ENCODE measurements at places on chromosomes 5 and 9.

DNA sequence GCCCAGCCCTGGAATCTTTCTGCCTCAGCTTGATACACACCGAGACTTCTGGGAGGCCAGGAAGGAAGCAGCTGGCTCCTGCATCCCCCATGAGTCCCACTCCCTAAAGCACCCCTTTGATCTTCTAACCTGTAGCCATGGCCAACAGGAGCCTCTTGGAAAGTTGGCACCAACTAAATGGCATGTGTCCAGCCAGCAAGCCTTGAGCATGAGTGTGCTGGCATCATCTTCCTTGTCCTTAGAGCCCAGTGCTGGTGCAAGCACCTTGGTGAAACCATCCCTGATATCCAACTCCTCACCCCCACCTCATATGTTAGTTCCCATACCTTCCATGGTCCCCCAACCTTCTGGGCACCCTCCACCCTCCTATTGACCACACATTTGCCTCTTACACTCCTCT, 130.4 kb downstream of the CRB2 start:
- DNase-seq, result no peak

GRCh38 chr5:122391621-122392020, 79.6 kb downstream of the SNCAIP start:
- DNase-seq, result no peak

GRCh38 chr5:40939753-40940152, 30.5 kb downstream of the C7 start:
- DNase-seq, result no peak

- no peak for DNase-seq
Observed at GRCh38 chr5:77120706-77121105, 33.6 kb upstream of the ZBED3 start.

DNA sequence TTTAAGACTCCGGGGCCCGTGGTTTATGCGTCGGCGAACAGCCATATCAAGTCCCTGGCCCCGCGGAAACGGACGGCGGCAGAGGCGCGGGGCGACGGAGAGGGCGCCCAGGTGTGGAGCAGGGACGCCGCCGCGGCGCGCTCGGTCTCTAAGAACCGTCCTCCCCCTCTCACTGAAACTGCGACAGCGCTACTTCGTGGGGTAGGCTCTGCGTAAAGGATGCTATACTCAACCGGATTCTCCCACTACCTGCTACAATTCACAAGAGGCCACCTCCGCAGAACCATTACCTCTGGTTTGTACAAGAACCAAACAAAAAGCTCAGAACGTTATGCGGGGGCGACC, 404 bp downstream of the MRNIP start:
- no peak for DNase-seq

- peak; percentile 31 for DNase-seq
Observed at GRCh38 chr9:32378496-32378895, 5.9 kb upstream of the ACO1 start.

DNA sequence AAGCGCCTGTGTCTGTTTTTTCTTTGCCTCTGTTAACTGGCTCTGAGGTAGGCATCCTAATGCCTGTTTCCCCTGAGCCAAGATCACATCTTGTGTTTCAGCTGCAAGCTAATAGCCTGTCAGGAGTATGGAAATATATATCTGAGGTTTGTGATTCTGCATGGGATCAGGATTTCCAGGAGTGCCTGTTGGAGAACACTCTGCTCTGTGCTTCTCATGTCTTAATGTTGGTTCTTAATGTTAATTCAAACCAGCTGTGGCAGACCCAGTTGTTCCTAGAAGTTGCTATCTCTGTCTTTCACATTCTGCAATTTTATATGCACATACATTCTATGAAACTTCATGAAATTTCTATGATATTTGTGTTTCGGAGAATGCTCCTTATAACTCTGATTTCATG, 72.1 kb downstream of the PGM5 start:
- no peak for DNase-seq

- no peak for DNase-seq
Observed at GRCh38 chr5:132540764-132541163, 2.6 kb downstream of the IL5 start.

DNA sequence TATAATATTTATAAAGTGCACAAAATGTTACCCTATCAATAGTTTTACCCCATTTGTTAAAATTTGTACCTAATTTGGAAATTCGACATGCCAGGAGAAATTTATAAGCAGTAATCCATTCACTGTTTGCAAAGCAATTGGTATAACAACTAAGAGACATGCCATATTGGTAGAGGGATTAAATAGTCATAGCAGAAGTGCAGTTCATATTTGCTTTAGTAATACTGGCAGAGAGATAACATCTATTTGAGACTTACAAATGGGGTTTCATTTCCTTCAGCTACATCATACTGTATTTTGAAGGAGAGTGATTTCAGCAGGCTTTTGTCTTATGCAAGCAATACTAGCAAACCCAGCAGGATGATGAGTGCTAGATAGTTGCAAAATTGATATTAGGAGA, 610.4 kb upstream of the CDH10 start:
- DNase-seq, result no peak

- peak; percentile 90 for DNase-seq
Observed at GRCh38 chr9:131585375-131585774, 40.1 kb downstream of the PRRT1B start.

DNA sequence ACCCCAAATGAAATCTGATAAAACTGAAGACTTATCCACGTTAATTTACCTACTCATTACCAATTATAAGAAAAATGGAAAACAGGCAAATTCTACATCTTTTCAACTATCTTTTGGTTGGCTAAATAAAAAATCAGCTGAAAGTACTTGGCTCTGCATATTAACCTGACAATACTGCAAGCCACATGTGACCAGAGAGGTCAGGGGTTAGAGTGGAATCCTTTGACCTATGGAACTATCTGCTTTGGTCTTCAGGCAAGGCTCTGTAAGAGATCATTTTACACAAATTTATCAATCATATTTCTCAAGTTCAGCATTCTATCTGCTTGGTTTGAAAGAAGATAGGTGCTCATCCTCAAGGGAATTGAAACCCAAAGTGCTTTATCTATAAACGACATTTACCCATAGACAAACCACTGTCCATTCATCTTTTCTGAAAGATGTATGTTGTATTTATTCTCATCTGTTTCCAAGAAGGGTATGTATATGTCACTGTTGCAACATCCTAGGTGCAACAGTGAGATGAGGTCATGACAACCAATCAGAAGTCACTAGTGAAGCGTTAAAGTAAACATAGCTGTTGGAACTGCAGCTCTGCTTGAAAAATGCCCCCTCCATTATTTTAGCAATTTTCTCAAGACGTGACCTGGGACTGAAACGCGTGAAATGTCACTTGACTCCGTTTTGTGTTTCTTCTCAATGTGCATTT, 144.9 kb upstream of the POU5F2 start:
- no peak for DNase-seq

- DNase-seq, result no peak
Observed at GRCh38 chr5:124867137-124867704, 120.8 kb upstream of the ZNF608 start.

- DNase-seq, result no peak
Observed at GRCh38 chr5:129097498-129098296, 3.1 kb downstream of the ISOC1 start.

DNA sequence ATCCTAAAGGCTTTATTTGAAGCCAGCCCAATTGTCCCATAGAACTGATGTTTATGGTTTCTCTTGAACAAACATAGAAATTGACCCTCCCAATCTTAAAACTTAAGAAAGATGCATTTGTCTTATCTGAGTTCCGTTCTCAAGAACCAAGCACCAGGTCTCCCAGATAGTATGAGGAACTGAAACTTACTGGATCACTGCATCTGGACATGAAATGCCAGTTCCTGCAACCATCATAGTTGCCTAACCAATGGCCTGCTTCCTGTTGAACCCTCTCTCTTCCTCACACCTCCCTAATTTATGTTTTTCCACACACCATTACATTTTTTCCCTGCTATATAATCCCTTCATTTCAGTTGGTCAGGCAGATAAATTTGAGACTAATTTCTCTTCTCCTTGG, 478.9 kb downstream of the HTR1A start:
- no peak for DNase-seq

DNA sequence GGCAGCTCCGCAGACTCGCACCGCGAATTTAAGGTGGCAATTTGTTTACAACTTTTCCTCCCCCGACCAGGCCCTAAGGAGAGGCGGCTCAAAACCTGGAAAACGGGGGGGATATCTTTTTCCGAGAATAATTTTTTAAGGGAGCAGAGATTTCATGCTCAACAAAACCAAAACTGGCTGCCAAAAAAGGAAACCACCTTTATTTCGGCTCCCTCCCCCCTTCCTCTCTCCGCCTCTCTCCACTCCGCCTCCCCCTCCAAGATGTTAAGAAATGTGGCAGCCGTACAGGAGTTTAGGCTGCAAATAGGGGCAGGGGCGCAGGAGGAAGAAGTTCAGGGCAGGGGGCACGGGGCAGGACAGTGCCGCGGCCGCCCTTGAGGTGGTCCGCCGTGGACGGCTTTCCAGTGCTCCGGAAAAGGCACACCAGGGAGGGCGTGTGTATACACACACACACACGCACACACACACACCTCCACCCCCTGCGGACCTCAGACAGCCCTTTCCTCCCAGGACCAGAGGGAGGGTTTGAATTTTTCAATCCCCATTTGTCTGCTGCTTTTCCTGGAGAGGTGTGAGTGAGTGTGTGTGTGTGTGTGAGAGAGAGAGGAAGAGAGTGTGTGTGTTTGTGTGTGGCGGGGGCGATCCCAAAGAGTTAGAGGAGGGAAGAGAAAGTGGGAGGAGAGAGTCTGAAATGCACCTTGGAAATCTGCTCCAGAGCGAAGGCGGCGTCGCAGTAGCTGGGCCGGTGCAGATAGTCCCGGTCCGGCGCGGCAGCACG, 9.1 kb downstream of the PTCH1 start:
- DNase-seq, result peak; percentile 29

DNA sequence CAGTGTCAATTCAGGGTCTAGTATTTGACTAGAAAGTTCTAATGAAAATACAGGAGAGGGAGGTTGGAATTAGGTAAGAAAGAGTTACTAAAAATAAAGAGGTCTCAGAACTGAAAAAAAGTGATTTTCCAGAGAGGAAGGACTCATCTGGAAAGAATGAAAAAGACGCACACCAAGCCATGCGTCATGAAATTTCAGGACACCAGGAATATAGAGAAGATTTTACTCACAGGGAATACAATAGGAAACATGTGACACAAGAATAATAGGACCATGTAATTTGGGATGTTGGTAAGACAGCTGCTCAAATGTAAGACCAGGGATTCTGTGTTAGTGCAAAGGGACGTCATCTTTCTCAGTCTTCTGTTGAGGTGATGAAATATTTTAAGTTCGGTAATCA, 224.7 kb downstream of the GDNF start:
- no peak for DNase-seq

DNA sequence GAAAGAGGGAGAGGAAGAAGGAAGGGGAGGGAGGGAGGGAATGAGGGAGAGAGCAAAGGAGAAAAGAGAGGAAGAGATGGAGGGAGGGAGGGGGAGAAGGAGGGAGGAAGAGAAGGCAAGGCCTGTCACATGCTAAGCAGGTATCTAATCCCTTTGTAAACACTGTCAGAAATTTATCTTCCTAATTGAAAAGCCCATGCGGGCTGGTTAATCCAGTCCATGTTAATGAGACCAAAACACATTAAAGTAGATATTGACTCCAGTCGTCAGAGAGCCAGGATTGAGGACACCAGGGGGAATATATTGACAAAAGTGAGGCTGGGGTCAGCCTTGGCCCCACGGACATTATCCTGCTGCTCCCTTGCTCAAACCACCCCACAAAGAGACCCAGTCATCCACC, 37.4 kb upstream of the ALDH1B1 start:
- no peak for DNase-seq

DNA sequence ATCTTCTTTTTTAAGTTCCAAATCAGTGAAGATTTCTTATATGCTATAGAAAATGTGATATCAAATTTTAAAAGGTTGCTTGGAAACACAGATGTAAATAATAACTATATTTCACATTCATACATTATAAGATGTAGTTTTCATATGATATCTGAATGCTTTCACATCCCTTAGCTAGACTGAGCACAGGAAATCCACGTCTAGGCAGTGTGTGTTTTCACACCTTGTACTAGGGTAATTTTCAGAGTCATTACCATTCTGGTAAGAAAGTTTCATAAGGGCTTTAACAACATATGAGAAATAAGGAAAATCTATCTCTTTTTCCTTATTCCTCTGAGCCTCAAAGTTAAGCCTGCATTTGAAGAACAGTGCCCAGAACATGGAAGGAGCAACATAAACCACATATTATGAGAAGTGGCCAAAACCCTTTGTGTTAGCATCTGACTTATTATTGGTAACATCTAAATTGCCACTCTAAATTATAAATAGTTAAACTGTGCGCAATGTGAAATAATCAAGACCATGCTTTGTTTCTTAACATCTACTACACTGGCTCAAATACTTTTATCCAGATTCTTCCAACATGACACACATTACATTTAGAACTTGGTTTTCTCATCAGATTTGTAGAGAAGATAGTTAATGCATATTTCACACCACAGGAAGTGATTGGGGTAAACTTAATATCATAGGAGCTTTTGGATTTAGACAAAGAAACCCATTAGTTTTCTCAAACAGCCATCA, 113.3 kb downstream of the PPP2R2B start:
- no peak for DNase-seq

DNA sequence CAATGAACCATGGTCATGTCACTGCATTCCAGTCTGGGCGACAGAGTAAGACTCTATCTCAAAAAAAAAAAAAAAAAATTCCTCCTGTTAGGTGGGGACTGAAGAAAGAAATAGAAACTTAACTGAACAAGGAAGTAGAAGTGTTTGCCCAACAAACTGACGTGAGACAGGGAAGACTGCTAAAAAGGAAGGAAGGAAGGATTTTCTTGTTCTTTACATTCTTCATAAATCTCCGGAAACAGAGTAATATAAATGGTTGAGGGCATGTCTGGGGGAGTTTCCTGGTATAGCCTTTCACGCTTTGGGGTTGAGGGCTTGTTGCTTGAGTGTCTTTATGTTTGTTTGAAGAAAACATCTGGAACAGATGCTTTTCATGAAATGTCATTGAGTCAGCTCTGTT, 3.1 kb downstream of the TOR1B start:
- DNase-seq, result peak; percentile 85

GRCh38 chr5:74035521-74035937, 409.5 kb downstream of the ARHGEF28 start:
- no peak for DNase-seq

DNA sequence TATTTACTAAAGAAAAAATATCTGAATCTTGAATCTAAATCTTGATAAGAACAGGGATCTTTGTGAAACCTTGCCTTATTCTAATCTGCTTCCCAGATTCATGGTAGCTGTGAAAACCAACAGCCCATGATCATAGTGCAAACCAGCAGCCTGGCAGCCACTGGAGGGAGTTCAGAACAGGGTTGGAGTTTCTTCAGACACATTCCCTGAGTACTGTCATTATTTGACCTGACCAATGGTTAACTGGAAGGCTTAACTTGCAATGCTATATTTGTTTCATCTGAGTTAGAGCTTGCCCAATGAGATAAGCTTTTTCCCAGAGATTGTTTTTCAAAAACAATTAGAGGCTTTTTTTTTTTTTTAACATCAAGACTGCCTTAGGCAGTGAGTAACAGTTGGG, 47.8 kb downstream of the LOX start:
- DNase-seq, result no peak

- no peak for DNase-seq
Observed at GRCh38 chr9:981491-981898, 5.0 kb downstream of the DMRT3 start.
